ENCODE measurements at places on chromosomes 11 and 22. TPM values are rescaled to one million over a fixed set of nuclear protein-coding genes. Genes with fewer than 3 reads are reported as not detected.

Gene DCHS1
- 11.0 TPM for total RNA-seq

Gene A4GALT
- 16.2 TPM for total RNA-seq

Gene KDM4F
- total RNA-seq = not detected

Gene MPZL2
- total RNA-seq = not detected

Gene CARD16
- total RNA-seq = 102 TPM

Gene DEPDC7
- 5.6 TPM for total RNA-seq

Gene EIF3M
- total RNA-seq = 138 TPM

Gene GSTT4
- not detected for total RNA-seq

Gene PGA4
- 2.3 TPM for total RNA-seq

Gene RAG1
- 0.99 TPM for total RNA-seq
